ENCODE measurements at places on chromosomes 2 and 18.

DNA sequence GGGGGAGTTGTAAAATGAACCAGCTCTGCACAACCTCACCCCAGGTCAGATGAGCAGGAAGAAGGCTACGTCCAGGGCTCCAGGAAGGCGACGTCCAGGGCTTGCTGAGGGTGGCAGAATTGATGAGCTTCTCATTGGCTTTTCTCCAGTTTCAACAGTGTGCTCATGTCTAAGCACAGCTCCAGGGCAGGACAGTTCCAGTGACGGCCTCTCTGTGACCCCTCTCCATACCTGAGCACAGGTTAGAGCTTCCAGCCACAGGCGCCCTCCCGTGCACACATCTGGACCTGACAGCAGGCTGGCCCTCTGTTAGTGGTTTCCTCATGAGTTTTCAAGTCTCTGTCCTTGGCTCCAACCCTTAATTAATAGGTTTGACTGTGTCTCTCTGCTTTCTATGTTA is 327.6 kb downstream of the ZNF516 start:
- no peak for DNase-seq

- DNase-seq: no peak
Measured at GRCh38 chr2:19689646-19690168, 212.1 kb downstream of the TTC32 start.

GRCh38 chr2:56008661-56009431 is 85.3 kb upstream of the EFEMP1 start:
- DNase-seq: peak; percentile 72

- no peak for DNase-seq
Measured at GRCh38 chr2:240441326-240441992, 6.0 kb downstream of the GPC1 start.

DNA sequence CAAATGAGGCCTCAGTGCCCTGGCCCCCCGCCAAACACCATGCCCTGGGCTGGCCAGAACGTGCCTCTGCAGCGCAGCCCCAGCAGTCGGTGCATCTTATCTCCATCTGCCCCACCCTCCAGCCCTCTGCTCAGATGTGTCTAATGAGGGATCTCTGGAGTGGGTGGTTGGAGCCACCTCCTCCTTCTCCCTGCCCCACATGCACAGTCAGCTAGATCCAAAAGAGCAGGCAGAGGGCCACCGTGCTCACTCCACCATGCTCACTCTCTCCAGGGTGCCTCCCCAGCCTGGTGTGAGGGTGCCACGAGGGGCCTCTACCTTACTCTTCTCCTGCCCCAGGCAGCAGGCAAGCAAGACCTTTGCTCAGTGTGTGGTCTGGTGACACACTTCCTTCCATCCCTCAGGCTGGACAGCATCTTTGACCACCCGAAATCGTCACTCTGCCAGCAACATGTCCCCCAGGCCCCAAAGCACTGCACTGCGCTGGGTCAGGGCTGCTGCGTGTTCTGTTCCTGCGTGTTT is 266.1 kb upstream of the HDAC4 start:
- no peak for DNase-seq

- DNase-seq: no peak
Measured at GRCh38 chr2:1642993-1643619, 101.2 kb downstream of the PXDN start.

GRCh38 chr2:223970343-223971128 is 13.3 kb downstream of the MRPL44 start:
- no peak for DNase-seq

DNA sequence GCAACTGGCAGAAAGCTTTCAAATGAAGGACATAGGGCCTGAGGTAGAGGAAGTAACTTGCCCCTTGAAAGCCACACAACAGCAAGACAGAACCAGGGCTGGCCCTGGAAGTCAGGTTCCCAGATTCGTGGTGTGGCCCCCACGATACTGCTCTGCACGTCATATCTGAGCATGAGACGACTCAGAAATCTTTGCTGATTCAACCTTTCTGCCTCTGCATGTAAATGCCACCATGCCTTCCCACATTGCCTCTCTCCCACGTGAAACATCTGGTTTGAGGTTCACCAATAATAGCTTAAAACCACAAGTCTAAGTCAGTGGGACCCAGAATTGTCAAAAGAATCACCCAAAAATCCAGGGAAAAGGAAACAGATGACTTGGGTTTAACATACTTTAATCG is 214.0 kb upstream of the TRIB2 start:
- no peak for DNase-seq

All from AG04450 (cell line).